ENCODE measurements at places on chromosomes 16 and 17.

GRCh38 chr16:6863135-6863534, 469.5 kb upstream of the RBFOX1 start:
- no peak for DNase-seq

GRCh38 chr17:44113382-44113781, 10.1 kb downstream of the HDAC5 start:
- no peak for DNase-seq

- no peak for DNase-seq
Observed at GRCh38 chr16:1949507-1949906, 5.0 kb downstream of the RPL3L start.

DNA sequence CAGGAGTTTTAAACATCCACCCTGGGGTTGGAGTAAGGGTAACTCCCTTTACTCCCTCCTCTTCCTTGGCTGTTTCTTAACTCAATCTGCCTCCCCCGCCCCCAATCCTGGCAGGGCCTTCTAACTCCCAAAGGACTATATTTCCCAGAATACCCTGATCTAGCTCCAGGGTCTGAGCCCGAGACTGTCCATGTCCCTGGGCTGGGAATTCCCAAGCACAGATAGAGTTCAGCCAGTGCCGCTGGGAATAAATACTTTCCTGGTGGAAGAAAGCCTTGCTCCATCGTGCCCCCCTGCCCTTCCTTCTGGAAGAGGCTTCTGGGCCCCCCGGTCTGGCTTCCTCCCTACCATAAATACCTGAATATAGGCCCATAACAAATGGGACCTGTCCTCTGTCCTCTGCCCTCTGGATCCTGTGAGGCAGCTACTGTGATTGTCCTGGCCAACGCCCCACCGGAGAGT, 10.2 kb downstream of the BAHCC1 start:
- no peak for DNase-seq

Data from activated CD8-positive, alpha-beta memory T cell treated with anti-CD3 and anti-CD28 coated beads, Interleukin-2, amount 50 U/mL, for 48 hours (primary cell).